Fibroblast of the aortic adventitia (primary cell): ENCODE measurements at places on chromosomes 16 and 17. TPM values are rescaled to one million over a fixed set of nuclear protein-coding genes. Genes with fewer than 3 reads are reported as not detected.

Gene ELMO3
- total RNA-seq = 0.09 and 0.33 TPM in 2 replicates

Gene MIS12
- 7.4 and 22.8 TPM in 2 replicates for total RNA-seq

Gene MARCHF10
- 0.09 TPM in 1 of 2 replicates, not detected in the other for total RNA-seq

Gene RNF222
- total RNA-seq = not detected in 2 replicates

Gene CRYBA1
- total RNA-seq = not detected in 2 replicates

Gene MYO18A
- total RNA-seq = 78.3 and 82.8 TPM in 2 replicates

Gene ZNF750
- 0.16 TPM in 1 of 2 replicates, not detected in the other for total RNA-seq

Gene UBB
- total RNA-seq = 773 and 1,074 TPM in 2 replicates

Gene SLC39A11
- 15.8 and 30.5 TPM in 2 replicates for total RNA-seq

Gene ZSCAN10
- total RNA-seq = not detected in 2 replicates

GRCh38 chr17:76659928-76660655 is 16.5 kb upstream of the ST6GALNAC1 start:
- peak; percentile 10 for DNase-seq

GRCh38 chr17:49894761-49895160 is 46.9 kb upstream of the TAC4 start:
- no peak for DNase-seq

DNA sequence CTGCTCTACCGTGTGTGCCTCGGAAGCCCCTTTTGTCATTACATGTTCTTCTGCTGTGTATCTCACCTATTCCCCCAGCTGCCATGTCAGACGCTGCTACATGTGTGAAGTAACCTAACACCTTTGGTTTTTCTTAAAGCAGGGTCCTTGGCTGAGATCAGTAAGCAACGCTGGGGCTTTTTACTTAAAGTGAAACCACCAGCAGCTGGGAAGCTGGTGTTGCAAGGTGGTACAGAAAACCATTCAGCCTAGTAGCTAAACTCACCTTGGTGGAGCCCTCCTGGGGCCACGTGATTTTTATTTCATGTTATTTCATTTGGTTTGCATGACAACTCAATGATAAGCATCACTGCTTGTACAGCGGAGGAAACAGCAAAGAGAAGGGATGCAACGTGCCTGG is 62.6 kb downstream of the PLCG2 start:
- no peak for DNase-seq

- DNase-seq = no peak
These were observed 6.9 kb upstream of the HOXB2 start for GRCh38 chr17:48551596-48552465.

GRCh38 chr17:75809631-75810111 is 25.1 kb downstream of the UNK start:
- DNase-seq = no peak

- peak; percentile 59 for DNase-seq
These were observed 129.4 kb downstream of the TANGO6 start for GRCh38 chr16:68972720-68973119.

GRCh38 chr16:84823484-84823883 is 3.7 kb downstream of the CRISPLD2 start:
- DNase-seq = peak; percentile 94

GRCh38 chr17:78736526-78737079 is 45.5 kb downstream of the CYTH1 start:
- peak; percentile 57 for DNase-seq

GRCh38 chr17:4560421-4560820 is at the start of gene GGT6:
Gene GGT6 (minus strand): TSS chr17:4560577. CDS start chr17:4560521, 56 bp downstream.
- DNase-seq = no peak

DNA sequence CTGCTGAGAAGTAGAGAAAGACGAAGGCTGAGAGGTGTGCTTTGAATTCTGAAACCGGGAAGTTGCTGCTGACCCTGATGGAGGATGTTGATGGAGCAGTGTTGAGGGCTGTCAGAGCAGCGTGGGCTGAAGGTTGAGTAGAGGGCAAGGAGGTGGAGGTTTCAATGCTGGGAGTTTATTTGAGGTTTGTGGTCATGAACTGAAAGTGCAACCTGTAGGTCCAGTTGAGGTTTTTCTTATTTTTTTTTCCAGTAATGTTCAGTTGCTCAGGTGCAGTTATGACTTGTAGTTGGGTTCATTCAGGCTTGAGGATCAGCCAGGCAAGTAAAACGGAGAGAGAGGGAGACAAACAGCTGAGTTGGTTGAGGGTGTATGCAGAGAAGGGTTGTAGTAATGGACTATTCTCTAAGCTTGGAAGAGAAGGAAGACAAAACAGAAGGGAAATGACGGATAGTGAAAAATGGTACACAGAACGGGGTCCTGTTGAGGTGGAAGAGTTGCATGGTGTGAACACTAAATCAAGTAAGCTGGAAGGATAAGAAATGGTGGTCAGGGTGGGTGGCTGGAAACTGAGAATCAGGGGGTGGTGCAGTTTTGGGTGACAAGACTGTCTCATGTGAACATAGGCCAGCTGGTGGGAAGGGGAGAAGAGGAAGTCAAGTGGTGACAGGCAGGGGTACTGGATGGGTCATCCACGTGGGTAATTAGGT is 8.7 kb upstream of the UBE2G1 start:
- DNase-seq = no peak

GRCh38 chr17:44610871-44611270 is 45.4 kb upstream of the MEIOC start:
- peak; percentile 64 for DNase-seq

DNA sequence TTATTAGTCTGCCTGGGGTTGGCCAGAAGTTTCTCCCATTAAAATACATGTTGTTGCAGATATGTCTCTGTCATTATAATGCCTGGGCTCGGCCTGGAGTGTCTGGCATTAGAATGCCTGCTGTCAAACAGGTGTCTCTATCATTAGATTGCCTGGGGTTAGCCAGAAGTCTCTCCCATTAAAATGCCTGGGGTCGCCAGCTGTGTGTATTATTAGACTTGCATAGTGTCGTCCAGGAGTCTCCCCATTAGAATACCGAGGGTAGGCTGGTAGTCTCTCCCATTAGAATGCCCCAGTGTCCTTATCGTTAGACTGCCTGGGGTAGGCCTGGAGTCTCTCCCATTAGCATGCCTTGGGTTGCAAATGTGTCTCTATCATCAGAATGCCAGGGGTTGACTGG is 2270.8 kb downstream of the TP53TG3F start:
- DNase-seq = no peak

GRCh38 chr16:68351463-68351862 is 40.6 kb downstream of the PRMT7 start:
- no peak for DNase-seq

DNA sequence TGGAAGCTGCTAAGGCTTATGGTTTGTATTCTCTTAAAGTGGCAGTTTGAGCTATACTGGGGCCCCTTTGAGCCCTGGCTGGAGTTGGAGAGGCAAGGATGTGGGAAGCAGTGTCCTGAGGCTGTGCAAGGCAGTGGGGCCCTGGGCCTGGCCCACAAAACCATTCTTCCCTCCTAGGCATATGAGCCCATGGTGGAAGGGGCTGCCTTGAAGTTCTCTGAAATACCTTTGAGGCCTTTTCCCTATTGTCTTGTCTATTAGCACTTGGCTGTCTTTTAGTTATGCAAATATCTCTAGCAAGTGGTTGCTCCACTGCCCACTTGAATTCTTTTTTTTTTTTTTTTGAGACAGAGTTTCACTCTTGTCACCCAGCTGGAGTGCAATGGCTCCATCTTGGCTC is 119.2 kb downstream of the PCTP start:
- no peak for DNase-seq

- peak; percentile 68 for DNase-seq
These were observed 7.4 kb downstream of the FOXF1 start for GRCh38 chr16:86517652-86518258.

DNA sequence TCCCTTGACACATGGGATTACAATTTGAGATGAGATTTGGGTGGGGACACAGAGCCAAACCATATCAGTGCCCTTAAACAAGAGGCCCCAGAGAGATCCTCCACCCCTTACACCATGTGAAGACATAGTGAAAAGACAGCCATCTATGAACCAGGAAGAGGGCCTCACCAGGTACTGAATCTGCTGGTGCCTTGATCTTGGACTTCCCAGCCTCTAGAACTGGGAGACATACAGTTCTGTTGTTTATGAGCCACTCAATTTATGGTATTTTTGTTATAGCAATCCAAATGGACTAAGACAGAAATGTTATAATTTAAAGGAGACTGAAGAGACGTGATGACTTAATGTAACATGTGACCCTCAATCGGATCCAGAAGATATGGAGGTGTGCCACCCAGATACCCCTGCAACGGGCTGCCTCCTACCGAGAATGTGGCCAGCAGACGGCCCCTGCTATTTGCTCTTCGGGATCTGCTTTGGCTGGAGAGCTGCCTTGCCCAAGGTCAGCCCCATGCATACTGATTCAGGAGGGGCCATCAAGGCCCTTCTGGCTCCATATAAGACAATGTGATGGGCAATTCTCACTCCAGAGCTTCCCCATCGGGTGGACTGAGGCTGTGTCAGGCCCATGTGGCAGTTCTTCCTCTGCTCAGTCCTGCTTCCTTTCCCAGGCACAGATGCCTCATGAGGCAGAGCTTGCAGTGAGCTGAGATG is 80.6 kb downstream of the NETO2 start:
- DNase-seq = no peak

DNA sequence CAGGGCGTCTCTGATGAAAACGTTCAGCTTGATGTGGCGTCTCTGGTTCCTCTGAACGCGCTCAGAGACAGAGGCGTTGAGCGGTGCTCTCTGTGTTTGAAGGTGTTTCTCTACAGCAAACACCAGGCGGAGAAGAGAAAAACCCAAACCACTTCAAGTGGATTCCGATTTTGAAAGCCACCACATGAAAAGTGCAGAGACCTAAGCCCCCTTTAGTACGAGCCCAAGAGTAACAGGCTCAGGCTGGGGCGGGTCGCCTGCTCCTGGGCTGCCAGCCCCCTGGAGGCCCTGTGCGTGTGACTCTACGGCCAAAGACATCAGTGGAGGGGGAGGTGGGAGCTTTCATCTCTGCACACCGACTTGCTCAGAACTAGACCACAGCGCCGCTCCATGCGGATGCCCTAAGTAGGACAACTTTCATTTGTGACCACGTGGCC is 328.4 kb downstream of the MAF start:
- no peak for DNase-seq

DNA sequence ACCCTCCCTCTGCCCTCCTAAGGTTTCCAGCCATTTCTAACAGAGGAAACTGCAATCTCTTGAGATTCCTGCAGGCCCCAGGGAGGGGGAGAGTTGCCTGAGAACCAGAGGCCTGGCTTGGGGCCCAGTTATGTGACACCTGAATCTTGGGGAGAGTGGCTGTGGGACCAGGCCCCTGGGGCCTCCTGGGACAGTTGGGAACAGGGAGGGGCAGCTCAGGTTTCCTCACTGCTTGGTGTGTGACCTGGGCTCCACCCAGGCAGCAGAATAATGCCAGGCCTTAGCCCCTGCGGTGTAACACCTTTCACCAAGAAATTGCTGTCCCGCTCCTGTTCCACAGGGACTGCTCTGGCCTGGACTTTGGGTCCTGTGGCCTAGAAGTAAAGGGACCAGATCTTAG is 44.3 kb upstream of the CRHR1 start:
- DNase-seq = no peak

GRCh38 chr16:8565498-8565897 is 24.8 kb downstream of the TMEM114 start:
- no peak for DNase-seq

- no peak for DNase-seq
These were observed 81.5 kb downstream of the SLC6A2 start for GRCh38 chr16:55737318-55737717.
